ENCODE measurements at places on chromosomes 7 and 10.
A peak's percentile ranks its signal among the peaks of the same experiment; 100 is the strongest.

DNA sequence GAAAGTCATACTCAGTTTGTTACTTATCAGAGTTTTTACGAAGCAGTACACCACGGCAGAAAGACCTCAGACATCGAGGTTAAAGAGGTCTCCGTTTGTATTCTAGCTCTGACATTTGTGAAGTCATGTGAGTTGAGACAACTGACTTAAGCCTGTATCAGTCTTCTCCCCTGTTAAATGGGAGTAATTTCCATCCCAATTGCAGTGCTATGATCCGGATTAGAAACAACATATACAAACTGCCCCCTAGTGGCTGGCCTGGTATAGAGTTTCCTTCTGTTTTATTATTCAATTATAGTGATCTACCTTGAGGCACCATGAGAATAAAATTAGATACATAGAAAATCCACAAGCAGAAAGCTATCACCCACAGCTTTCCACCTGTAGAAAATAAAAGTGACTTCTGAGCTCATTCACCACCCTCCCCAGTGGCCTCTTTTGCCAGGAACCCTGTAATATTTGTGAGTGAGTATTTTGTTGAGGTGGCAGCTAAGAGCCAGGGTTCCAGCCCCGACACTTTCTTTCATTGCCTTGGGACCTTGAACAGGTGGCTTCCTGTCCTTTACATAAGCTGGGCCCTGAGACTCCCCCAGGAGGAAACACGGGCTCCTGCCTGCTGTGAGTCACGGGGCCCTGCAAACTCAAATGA, 607.2 kb upstream of the MGMT start:
- no peak for DNase-seq

DNA sequence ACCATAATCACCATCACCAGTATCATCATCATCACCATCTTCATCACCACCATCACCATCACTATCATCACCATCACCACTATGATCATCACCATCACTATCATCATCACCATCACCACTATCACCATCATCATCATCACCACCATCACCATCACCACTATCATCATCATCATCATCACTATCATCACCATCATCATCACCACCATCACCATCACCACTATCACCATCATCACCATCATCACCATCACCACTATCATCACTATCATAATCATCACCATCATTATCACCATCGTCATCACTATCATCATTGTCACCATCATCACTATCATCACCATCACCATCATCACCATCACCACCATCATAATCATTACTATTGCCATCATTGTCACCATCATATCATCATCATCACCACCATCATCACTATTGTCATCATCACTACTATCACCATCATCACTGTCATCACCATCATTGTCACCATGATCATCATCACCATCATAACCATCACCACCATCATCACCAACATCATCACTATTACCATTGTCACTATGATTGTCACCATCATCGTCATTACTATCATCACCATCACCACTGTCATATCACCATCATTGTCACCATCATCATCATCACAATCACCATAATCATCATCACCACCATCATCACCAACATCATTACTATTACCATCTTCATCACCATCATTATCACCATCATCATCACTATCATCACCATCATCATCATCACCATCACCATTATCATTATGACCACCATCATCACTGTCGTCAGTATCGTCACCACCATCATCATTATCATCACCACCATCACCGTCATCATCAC, 154.7 kb downstream of the ACTR3B start:
- no peak for DNase-seq

DNA sequence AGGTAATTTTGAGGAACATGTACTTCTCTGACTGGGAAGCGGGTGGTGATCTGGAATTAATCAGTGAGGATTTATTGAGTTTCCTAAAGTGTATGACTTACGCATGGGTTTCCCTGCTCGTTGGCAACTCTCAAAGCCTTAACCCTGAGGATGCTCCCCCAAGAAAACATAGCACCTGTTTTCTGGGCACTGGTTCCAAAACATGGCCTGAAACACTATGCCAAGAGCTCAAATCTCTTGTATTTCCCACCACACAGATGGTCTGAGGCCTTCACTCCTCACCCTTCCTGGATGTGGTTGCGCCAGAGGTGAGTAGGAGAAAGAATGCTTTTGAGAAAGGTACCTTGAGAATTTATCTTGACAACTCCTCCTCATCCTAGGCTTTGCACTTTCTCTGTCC, 250.4 kb downstream of the FZD1 start:
- DNase-seq = no peak

DNA sequence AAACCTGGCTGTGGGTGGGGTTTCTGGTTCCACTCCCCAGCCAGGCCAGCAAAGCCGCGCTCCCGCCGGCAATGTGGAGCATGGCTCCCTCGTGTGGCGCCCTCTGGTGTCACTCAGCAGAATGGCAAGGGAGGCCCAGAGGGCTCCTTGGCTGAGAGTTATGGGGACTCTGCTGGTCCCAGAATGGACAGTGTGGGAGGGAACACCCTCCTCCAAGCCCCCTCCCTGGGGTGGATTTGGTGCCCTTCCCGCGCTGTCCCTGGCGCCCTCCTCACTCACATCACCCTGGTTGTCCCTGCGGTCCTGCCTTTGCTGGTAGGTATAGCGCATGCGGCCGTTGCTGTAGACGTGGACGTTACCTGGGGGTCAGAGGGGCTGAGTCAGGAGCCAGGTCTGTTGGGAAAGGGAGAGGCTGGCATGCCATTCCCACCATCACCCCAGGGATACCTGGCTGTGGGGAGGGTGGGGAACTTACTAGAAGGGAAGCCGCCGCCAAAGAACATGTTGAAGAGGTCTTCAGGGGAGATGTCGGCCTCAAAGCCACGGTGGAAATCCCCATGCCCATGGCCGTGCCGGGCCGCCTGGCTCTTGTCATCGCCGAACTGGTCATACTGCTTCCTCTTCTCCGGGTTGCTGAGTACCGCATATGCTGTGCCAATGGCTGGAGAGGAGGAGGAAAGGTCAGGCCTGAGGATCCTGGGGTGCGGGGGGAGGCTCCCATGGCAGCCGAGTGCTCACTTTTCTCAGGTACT, 14.0 kb downstream of the DNAJB12 start:
- DNase-seq = no peak

DNA sequence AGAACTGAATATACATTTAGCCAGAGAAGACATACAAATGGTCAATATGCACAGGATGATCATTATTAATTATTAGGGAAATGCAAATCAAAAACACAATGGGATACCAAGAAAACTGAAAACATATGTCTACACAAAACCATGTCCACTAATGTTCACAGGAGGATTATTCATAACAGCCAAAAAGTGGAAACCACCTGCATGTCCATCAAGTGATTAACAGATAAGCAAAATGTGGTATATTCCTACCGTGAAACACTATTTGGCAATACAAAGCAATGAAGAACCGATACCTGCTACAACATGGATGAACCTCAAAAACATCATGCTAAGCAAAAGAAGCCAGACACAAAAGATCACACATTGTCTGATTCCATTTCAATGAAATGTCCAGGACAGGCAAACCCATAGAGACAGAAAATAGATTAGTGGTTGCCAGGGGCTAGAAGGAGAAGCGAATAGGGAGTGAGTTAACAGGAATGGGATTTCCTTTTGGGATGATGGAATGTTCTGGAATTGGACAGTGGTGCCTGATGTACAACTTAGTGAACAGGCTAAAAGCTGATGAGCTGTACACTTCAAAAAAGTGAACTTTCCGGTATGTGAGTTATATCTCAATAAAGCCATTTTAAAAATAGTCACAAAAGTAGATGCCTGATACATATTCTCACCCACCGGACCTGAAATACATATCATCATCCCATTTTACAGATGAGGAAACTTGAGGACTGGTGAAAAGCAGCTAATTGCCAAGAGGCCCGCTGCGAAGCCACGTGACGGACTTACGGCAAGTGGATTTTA, 33.6 kb downstream of the HIPK2 start:
- DNase-seq = no peak

DNA sequence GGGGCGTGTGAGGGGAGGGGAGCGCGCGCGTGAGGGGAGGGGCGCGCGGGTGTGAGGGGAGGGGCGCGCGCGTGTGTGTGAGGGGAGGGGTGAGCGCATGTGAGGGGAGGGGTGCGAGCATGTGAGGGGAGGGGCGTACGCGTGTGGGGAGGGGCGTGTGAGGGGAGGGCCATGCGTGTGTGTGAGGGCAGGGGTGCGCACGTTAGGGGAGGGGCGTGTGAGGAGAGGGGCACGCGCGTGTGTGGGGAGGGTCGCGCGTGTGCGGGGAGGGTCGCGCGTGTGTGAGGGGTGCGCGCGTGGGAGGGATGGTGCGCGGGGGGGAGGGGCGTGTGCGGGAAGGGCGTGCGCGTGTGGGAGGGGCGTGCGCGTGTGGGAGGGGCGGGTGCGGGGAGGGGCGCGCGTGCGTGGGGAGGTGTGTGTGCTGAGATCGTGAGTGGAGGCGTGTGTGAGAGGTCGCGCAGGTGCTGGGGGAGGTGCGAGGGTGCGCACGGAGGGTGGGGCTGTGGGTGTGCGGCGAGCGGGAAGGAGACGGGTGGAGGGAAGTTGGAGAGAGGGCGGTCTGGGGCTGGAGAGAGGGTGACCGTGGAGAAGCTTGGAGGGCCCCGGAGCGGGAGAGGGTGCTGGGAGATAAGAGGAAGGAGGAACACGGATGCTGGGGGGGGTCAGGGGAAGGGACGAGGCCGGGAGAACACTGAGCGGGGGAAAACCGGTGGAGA, 19.7 kb downstream of the MXI1 start:
- peak; percentile 85 for DNase-seq

GRCh38 chr7:32501522-32501921, 6.2 kb downstream of the AVL9 start:
- DNase-seq = peak; percentile 22

- DNase-seq = no peak
Measured at GRCh38 chr10:34474009-34474376, 341.1 kb downstream of the PARD3 start.

DNA sequence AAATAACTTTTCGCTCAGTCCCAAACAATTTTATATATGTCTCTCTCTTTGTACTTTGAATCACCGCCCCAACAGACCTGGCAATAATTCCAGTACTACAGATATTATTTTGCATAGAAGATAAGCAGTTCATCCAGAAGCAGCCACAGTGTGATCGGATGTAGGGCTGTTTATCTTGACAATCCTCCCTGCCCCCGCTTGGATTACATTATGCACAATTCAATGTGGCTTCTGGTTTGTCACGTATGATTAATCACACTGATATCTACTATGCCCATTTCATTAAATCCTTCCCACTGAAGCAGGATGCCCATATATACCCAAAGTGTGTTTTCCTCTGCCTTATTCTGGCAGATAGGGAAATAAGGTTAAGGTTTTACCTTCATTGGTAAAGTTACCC, 115.2 kb downstream of the PDE1C start:
- DNase-seq = no peak

DNA sequence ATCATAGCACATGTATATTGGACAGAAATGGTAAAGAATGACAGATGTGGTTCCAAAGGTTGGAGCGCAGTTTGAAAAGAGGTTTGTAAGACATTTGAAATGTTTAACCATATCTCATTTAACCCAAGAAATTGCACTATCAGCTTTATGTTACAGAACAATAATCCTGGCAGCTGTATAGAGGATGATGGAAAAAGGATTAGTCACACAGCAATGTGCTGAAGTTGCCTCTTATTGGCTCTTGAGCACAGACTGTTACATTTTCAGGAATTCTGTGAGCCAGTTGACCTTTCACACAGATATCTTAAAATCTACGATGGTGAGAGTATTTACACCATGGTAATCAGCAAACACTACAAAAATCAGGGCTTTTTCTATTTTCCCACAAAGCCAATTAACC, 3.9 kb downstream of the COG5 start:
- DNase-seq = no peak

DNA sequence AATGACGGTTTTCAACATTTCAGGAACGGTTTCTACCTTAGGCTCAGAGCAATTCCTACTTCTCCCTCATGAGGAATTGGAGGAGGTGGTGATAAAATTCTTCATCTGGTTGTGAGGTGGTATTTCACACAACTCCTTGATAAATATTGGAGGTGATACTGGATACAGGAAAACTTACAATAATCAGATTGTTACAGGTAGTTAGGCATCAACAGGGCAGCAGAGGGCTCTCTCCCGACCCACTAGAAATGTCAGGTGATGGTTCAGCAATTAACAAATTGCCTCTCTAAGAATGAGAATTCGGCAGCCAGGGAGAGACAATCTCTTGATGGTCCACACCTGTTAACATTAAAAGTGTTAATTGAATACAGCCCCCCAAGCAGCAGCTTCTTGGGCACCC, 22.6 kb downstream of the ZNF786 start:
- no peak for DNase-seq

GRCh38 chr10:49611816-49612512, 1.9 kb downstream of the SLC18A3 start:
- DNase-seq = no peak

DNA sequence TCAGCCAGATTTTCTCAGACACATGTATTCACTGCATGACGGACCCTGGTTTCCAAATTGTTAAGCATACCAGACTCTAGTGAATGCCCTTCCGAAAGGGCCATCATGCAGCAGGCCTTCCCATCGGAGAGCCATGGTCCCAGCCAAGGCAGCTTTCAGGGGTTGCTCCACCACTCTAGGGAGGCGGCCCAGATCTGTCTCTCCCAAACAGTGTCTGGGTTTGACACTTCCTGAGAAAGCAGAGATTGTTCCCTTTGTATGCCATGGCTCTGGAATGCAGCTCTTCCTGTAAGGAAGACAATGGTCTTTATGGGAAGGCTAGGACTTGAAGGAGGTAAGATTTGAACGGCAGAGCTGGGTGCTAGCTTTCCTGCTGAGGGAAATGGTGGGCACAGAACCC, 178.8 kb upstream of the BMPER start:
- no peak for DNase-seq

GRCh38 chr10:121772884-121773283, 154.9 kb downstream of the ATE1 start:
- DNase-seq = no peak

GRCh38 chr7:732094-732541, 5.0 kb upstream of the PRKAR1B start:
- DNase-seq = no peak

DNA sequence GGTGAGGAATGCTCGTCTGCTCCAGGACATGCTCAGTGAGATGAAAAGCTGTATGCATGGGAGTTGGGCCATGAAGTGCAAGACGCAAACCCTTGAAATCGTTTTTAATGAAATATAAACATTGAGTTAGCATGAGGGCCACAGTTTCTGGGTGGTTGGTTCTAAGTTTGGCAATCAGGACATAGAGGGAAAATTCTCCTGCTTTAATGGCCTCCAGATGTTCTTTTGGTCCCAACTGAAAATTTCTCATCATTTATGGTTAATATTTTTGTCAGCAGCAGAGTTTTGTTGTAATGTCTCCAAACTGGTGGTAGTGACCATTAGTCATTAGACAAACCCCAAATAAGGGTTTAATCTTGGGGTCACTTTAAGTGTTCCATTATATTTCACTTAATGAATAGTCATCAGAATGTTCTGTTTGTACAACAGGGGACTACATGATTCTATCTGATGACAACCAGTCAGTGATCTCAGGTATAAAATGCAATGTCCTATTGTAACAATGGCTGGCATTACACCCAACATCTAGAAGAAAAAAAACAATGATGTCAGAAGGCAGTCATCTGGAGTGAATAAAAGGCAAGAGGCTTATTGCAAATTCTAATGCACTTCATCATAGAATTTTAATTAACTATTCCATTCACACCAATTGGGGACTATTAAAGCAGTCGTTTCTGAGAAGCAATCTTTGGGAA, 197.4 kb downstream of the JCAD start:
- no peak for DNase-seq

- DNase-seq = no peak
Measured at GRCh38 chr10:120369856-120370276, 87.2 kb upstream of the PLPP4 start.

Data from amniotic stem cell (primary cell).